Panc1 (cell line): ENCODE measurements at places on chromosomes 1 and 21. TPM values are rescaled to one million over a fixed set of nuclear protein-coding genes. Genes with fewer than 3 reads are reported as not detected.
A peak's percentile ranks its signal among the peaks of the same experiment; 100 is the strongest.

Gene C1QC
- 0.64 TPM for total RNA-seq

Gene LCE1C
- total RNA-seq, result not detected

Gene GREM2
- not detected for total RNA-seq

Gene ASCL5
- total RNA-seq, result not detected

Gene SGIP1
- 1.6 TPM for total RNA-seq

Gene RNU1-3
- 1,290 TPM for total RNA-seq

Gene RNU1-1
- total RNA-seq, result 1,290 TPM

DNA sequence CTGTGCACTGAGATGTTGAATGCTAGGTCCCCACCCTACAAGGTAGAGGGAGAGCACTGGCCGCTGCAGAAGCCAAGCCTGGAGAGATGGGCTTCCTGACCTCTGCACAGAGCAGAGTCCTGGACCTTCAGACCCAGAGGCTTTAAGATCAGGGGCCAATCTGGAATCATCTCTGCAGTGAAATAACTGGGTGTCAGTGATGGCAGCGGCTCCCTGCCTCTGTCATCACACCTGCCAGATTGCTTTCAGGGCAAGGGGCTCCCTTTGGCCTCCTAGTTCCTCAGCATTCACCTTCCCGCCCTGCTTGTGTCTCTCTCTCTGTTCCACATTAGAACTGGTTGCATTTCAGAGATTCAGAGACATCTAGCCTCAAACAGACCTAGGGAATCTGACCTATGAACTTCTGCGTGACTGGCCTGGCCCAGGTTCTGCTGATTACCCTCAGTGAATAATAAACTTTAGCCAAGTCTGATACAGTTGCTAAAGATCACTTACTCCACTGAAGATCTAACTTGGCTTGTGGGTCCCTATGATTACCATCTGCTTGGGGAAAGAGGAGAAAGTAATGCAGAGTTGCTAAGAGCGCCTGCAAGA is 87.8 kb downstream of the ATP1A1 start:
- no peaks in the 10 kb centered on the region for H3K27me3 ChIP-seq
- H3K4me1 ChIP-seq, result no peaks in the 10 kb centered on the region
- H3K4me3 ChIP-seq, result no peak overlapping the region

DNA sequence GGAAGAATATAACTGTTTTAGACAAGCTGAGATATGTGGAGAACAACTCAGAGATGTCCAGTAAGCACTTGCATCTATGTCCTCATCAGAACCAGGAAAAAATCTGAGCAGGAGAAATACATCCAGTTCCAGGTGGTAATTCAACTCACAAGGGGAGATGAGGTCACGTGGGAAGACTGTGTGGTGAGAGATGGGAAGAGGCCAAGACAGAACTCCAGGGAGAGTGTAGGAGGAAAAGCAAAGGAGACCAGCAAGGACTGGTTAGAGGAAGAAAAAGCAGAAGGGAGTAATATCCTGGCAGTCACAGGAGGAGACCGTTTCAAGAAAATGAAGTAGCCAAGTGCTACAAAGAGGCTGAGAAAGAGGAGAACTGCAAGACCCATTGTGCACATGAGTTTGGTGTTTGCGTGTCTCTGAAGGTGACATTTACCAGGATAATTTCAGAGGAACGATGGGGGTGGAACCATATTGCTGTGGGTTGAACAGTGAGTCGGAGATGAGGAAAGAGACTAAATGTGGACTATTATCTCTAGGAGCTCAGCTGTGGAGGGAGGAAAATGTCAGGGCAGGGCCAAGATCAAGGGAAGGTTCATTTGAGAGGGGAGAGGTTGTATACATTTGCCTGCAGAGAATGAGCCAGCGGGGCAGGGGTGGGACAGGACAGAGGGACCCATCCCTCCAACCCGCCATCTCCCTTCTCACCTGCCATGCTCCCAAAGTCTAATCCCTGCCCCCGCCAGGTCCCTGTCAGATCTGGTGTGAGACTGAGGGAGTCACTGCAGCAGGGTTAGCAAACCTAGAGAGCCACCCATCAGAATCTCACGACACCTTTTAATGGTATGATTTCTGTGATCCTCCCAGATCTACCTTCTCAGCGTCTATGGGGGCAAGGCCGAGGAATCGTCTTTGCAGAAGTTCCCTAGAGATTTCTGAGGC is 24.9 kb downstream of the SUSD4 start:
- no peaks in the 10 kb centered on the region for H3K4me1 ChIP-seq
- no peaks in the 10 kb centered on the region for H3K36me3 ChIP-seq
- no peak overlapping the region for H3K27ac ChIP-seq
- no peak for DNase-seq

DNA sequence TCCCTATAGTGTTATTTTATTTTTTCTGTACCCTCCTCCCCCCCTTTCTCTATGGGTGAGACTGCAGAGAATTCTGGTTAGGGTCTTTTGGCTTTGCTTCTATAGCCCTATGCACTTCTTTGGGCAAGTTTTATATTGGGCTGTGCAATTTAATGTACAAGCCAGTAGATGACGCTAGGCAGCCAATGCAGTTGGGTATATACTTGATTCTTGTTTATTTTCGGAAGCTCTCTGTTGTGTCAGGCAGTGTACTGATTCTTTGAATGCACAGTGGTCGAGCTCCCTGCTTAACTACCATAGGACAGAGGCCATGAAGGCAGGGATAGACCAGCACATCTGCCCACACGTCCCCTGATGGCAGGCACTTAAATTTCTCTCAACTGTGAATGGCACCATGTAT is 34.1 kb upstream of the GPR52 start:
- H3K4me1 ChIP-seq, result no peaks in the 10 kb centered on the region
- no peak overlapping the region for H3K27ac ChIP-seq
- no peaks in the 10 kb centered on the region for H3K27me3 ChIP-seq
- no peaks in the 10 kb centered on the region for H3K36me3 ChIP-seq
- DNase-seq, result no peak

GRCh38 chr21:19286876-19287275 is 883.3 kb upstream of the TMPRSS15 start:
- H3K27me3 ChIP-seq, result no peaks in the 10 kb centered on the region
- H3K4me3 ChIP-seq, result no peak overlapping the region
- no peaks in the 10 kb centered on the region for H3K36me3 ChIP-seq
- no peak for DNase-seq
- H3K27ac ChIP-seq, result no peak overlapping the region

- H3K27ac ChIP-seq, result no peak overlapping the region
- H3K27me3 ChIP-seq, result no peaks in the 10 kb centered on the region
- H3K4me3 ChIP-seq, result no peak overlapping the region
- DNase-seq, result no peak
- no peaks in the 10 kb centered on the region; the same call in 1 of the 2 replicates for H3K36me3 ChIP-seq
- no peaks in the 10 kb centered on the region for H3K4me1 ChIP-seq
These were observed 316.2 kb downstream of the HMCN1 start for GRCh38 chr1:186050360-186050759.

- H3K27me3 ChIP-seq, result no peaks in the 10 kb centered on the region
- no peak for DNase-seq
- H3K4me1 ChIP-seq, result peaks cover 65% of the 10 kb centered on the region
- no peaks in the 10 kb centered on the region for H3K36me3 ChIP-seq
These were observed 32.4 kb downstream of the TBCE start for GRCh38 chr1:235399661-235400060.

- no peaks in the 10 kb centered on the region for H3K36me3 ChIP-seq
- no peak overlapping the region for H3K4me3 ChIP-seq
- H3K27me3 ChIP-seq, result no peaks in the 10 kb centered on the region
These were observed 8.0 kb upstream of the LEPR start for GRCh38 chr1:65412256-65412983.

- no peak for DNase-seq
- no peak overlapping the region for H3K4me3 ChIP-seq
- no peaks in the 10 kb centered on the region; the same call in 1 of the 2 replicates for H3K4me1 ChIP-seq
- H3K27ac ChIP-seq, result no peak overlapping the region
- no peaks in the 10 kb centered on the region for H3K36me3 ChIP-seq
These were observed 167.4 kb downstream of the TNFSF18 start for GRCh38 chr1:172883387-172883791.

DNA sequence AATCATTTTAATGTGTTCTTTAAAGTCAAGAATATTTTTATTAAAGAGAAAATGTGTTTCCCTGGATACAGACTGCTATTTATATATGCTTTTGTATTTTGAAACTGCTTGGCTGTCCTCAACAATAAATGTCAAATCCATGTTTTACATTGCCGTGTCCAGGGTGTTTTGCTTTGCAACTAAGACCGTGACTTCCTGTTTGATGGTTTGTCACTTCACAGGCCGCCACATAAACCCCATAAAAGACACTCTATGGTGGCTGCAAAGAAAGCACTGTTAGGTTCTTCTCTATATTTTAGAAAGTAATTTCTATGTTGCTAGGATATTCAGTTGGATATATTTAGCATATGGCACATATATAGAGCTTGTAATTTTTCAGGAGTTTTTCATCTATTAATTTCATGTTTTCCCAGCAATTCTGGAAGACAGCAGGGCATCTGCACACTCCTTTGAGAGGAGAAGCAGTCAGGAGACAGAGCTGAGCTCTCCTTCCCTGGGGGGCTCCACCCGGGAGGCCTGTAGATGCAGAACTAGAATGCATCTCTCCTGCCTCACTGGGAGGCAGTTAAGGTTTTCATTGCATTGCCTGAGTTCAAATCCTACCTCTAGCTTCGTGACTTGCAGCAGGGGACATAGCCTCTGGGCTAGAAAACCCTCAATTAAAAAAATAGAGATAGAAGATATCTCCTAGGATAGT is 33.1 kb downstream of the PRDM2 start:
- no peaks in the 10 kb centered on the region for H3K27me3 ChIP-seq
- H3K27ac ChIP-seq, result no peak overlapping the region
- H3K36me3 ChIP-seq, result no peaks in the 10 kb centered on the region
- no peak for DNase-seq

- peaks cover 12% of the 10 kb centered on the region; the same call in 1 of the 2 replicates for H3K36me3 ChIP-seq
- H3K27ac ChIP-seq, result peak overlapping the region; percentile 98
- H3K4me3 ChIP-seq, result peak overlapping the region; percentile 65
- DNase-seq, result peak; percentile 7
- no peaks in the 10 kb centered on the region for H3K27me3 ChIP-seq
These were observed 723 bp upstream of the GNAI3 start for GRCh38 chr1:109547463-109548320.

DNA sequence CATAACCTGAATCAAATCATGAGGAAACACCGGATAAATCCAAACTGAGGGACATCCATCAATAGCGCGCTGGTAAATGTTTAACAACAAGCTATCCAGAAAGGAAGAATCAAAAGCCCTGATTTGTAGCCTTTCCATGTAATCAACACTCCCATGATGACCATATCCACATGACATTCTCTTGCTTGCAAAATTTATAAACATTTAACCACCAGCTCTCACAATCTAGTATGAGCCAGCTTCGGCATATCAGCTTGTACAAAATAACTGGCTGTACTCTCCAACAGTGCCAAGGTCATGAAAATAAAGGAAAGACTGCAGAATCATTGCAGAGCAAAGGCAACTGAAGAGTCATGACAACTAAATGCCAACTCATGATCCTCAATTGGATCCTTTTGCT is 15.7 kb downstream of the HSD11B1 start:
- no peaks in the 10 kb centered on the region for H3K27me3 ChIP-seq
- no peaks in the 10 kb centered on the region for H3K36me3 ChIP-seq
- H3K4me3 ChIP-seq, result no peak overlapping the region

GRCh38 chr1:166695115-166695514 is 144.2 kb upstream of the POGK start:
- H3K27me3 ChIP-seq, result no peaks in the 10 kb centered on the region
- DNase-seq, result no peak
- H3K4me3 ChIP-seq, result no peak overlapping the region
- H3K4me1 ChIP-seq, result no peaks in the 10 kb centered on the region
- no peaks in the 10 kb centered on the region for H3K36me3 ChIP-seq
- H3K27ac ChIP-seq, result no peak overlapping the region

DNA sequence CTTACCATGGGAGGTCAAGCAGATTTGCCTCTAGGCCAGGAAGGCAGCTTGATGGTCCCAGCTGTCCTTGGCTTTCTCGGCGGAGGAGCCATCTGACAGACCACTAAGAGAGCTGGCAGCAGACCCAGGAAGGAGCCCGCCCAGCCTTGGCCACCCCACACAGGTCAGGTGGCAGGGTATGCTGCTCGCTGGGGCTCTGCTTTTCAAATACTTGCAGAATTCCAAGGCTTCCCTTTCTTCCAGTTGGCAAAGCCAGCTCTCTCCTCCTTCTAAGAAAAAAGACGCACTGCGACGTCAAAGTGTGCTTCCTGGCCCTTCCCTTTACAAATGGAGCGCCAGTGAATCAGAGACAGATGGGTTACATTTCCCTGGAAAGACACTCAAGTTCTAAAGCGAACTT is 229.4 kb downstream of the CACNA1E start:
- no peaks in the 10 kb centered on the region for H3K27me3 ChIP-seq
- H3K36me3 ChIP-seq, result no peaks in the 10 kb centered on the region
- no peak for DNase-seq
- H3K4me3 ChIP-seq, result no peak overlapping the region

GRCh38 chr1:245694753-245695195 is 540.0 kb downstream of the KIF26B start:
- no peaks in the 10 kb centered on the region for H3K4me1 ChIP-seq
- no peak for DNase-seq

- no peak for DNase-seq
- no peak overlapping the region for H3K27ac ChIP-seq
- H3K4me1 ChIP-seq, result no peaks in the 10 kb centered on the region
- H3K27me3 ChIP-seq, result no peaks in the 10 kb centered on the region
- no peak overlapping the region for H3K4me3 ChIP-seq
- H3K36me3 ChIP-seq, result no peaks in the 10 kb centered on the region
These were observed 498.1 kb downstream of the KIF26B start for GRCh38 chr1:245652660-245653427.

- no peak overlapping the region for H3K27ac ChIP-seq
- no peak for DNase-seq
- no peak overlapping the region for H3K4me3 ChIP-seq
- H3K36me3 ChIP-seq, result no peaks in the 10 kb centered on the region
- no peaks in the 10 kb centered on the region for H3K4me1 ChIP-seq
- H3K27me3 ChIP-seq, result peaks cover 3% of the 10 kb centered on the region; the same call in 1 of the 2 replicates
These were observed 34.9 kb downstream of the UTP25 start for GRCh38 chr1:209862391-209863356.

GRCh38 chr1:164452549-164452948 is 106.4 kb upstream of the PBX1 start:
- H3K36me3 ChIP-seq, result no peaks in the 10 kb centered on the region; the same call in 1 of the 2 replicates
- H3K4me1 ChIP-seq, result no peaks in the 10 kb centered on the region
- H3K27me3 ChIP-seq, result no peaks in the 10 kb centered on the region
- no peak overlapping the region for H3K4me3 ChIP-seq
- no peak for DNase-seq

DNA sequence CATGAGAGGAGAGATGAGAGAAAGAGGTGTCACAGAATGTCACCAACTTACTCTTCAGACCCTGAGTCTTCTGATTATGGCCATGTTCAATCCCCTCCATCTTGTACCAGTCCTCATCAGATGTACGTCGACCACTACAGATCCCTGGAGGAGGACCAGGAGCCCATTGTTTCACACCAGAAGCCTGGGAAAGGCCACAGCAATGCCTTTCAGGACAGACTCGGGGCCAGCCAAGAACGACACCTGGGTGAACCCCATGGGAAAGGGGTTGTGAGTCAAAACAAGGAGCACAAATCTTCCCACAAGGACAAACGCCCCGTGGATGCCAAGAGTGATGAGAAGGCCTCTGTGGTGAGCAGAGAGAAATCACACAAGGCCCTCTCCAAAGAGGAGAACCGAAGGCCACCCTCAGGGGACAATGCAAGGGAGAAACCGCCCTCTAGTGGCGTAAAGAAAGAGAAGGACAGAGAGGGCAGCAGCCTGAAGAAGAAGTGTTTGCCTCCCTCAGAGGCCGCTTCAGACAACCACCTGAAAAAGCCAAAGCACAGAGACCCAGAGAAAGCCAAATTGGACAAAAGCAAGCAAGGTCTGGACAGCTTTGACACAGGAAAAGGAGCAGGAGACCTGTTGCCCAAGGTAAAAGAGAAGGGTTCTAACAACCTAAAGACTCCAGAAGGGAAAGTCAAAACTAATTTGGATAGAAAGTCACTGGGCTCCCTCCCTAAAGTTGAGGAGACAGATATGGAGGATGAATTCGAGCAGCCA is 8.0 kb downstream of the ELOA start:
- no peak overlapping the region for H3K4me3 ChIP-seq
- H3K27ac ChIP-seq, result no peak overlapping the region
- H3K27me3 ChIP-seq, result no peaks in the 10 kb centered on the region
- DNase-seq, result no peak
- peaks cover 36% of the 10 kb centered on the region for H3K36me3 ChIP-seq
